RCC 7860 (cell line): ENCODE measurements at places on chromosomes 2 and 18.

DNA sequence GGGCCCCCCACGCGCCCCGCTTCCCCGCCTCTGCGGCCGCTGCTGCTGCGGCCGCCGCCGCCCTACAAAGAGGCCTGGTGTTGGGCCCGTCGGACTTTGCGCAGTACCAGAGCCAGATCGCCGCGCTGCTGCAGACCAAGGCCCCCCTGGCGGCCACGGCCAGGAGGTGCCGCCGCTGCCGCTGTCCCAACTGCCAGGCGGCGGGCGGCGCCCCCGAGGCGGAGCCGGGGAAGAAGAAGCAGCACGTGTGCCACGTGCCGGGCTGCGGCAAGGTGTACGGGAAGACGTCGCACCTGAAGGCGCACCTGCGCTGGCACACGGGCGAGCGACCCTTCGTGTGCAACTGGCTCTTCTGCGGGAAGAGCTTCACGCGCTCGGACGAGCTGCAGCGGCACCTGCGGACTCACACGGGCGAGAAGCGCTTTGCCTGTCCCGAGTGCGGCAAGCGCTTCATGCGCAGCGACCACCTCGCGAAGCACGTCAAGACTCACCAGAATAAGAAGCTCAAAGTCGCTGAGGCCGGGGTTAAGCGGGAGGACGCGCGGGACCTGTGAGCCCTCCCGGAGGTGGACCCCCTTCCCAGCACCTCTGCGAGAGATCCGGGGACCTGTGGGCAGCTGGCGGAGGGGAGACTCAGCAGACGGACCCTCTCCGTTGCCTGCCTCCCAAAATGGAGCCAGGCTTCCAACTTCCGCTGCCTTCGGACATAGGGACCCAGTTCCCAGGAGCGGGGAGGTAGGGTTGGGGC is 1.9 kb downstream of the SP5 start:
- no peak for DNase-seq

GRCh38 chr2:189309331-189309730 is 129.8 kb upstream of the COL5A2 start:
- no peak for DNase-seq

DNA sequence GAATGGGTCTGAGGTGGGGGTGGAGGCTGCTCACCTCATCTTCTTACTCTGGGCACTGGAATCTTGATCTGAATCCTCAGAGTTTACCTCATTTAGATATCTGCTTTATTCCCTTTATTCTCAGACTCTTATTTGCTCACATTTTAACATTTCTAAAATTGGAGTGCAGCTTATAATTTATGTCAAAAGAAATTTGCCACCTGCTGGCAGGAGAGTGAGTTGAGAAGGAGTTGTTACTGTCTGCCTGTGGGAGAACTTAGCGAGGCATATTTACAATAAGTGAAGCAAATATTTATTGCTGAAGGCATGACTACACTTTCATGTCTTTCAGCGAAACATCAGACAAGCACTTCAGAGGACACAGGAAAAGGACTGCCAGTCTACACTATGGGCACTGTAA is 16.4 kb upstream of the KIAA2012 start:
- DNase-seq, result no peak

DNA sequence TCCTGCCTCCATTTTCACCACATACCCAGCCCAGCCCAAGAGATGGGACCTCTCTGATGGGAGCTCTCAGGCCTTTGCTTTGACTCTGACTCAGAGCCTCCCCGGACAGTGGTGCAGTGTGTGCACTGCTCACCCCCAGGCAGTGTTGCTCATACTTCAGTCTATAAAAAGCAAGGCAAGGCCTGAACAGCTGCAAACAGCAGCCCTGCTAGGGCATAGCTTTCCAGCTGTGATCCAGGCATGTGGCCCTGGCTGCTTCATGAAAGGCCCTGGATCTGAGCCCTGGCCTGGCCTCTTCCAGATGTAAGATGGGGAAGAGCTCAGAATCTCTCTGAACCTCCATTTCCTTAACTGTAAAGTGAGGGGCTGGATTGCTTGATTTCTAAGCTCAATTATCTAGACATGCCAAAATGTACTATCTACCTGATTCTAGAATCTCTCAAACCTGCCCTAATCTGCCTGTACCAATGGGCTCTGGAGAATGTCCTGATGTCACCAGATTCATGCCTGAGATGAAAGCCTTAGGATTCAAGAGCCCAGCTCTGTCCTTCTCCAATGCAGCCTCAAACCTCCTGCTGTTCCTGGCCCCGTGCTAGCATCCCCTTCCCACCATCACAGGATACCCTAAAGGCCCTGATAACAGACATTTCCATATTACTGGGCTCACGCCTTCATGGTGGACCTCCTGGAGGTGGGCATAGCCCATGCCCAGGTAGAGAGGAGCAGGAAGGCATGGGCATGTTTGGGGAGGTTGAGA is 206.9 kb downstream of the ARL4C start:
- DNase-seq, result peak; percentile 77

DNA sequence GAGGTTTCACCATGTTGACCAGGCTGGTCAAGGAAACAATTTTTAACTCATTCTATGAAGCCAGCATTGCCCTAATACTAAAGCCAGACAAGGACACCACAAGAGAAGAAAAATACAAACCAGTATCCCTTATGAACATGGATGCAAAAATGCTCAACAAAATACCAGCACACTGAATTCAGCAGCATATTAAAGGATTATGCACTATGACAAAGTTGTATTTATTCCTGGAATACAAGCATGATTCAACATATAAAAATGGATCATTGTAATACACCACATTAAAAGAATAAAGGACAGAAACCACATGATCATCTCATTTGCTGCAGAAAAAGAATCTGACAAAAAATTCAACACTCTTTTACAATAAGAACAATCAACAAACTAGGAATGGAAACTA is 138.7 kb downstream of the RAB3GAP1 start:
- DNase-seq, result no peak

DNA sequence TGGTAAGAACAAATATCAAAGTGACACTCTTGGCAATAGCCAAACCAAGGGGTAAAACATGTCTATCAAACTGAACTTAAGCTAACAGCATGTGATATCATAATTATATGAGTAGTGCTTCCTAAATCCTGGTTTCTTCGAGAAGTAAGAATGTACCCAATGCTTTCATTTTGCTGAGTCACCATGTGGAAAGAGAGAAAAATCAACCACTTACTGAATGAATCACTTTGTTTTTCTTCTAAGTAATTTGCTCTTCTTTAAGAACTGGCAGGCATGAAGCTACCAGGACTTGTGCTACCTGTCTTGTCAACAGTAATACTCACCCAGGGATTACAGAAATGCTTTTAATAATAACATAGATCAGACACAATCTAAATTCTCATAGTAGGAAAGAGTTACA is 19.0 kb upstream of the DUSP19 start:
- DNase-seq, result peak; percentile 74

DNA sequence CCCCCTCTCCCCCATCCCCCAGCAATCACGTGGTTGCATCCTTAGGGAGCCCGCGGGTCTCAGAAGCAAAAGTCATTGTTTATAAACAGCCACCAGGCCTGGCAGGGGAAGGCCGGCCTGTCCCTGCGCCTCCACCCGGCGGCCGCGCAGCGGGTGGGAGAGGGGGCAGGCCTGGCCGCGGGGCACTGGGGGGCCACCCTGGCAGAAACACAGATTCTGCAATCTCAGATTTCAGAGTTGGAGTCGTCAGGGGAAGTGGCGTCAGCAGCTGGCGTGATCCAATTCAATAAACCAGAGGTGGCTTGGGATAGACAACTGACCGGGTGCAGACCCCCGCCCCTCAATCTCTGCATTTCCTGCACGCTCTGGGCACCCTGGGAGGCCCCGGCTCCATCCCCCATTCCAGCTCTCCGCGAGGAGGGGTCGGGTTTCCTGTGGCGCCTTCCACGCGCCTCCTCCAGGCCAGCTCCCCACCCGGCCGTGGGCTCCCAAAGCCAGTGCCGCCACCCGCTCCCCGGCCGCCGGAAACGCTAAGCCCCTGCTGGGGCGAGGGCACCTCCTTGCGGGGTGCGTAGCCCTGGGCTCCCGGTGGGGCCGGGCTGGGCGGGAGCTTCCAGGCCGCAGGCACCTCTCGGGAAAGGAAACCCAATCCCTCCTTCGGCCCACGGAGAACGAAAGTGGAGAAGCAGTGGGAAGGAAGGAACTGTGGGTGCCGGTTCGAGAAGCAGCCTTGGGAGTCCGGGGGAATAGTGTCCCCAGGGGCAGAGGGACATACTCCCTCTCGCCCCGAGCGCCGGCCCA is 1.1 kb downstream of the BIN1 start:
- DNase-seq, result no peak

- no peak for DNase-seq
Measured at GRCh38 chr2:66236816-66237802, 197.8 kb upstream of the MEIS1 start.

DNA sequence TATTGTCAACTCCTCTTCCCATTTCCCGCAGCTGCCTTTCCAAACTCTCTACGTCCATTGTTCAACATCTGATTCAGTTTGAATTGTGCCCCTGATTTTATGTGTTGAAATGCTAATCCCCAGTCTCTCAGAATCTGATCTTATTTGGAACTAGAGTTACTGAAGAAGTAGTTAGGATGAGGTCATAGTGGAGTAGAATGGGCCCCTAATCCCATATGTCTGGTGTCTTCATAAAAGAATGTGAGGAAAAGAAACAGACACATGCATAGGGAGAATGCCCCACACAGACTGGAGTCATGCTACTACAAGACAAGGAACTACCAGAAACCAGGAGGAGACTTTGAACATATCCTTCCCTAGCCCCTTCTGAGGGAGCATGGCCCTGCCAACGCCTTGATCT is 99.2 kb downstream of the LRP1B start:
- DNase-seq, result no peak

GRCh38 chr2:106018141-106018540 is 176.0 kb downstream of the UXS1 start:
- DNase-seq, result no peak

DNA sequence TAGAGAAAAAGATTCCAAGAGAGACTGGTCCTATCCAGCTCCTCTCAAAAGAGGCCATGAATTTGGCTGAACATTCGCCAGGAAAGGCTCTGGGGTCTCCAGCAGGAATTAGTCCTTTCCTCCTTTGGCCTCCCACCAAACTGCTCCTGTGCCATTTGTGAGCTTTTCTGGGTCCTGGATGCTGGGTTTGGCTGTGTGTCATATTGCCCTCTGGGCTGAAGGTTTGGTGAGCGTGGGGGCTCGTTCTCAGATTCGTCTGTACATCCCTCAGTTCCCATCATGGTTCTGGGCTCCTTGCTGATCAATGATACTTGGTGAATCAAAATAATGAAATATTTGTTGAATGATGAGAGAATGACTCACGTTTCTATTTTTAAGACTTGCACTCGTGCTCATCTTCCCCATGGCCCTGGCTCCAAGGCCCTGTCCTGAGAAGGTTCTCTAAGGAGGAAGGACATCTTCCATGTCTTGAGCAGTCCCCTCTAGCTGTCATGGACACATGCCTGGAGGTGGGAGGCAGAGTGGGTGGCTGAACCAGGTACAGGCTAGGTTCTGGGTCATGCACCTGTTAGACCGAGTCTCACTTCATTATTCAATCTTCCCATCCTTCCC is 47.8 kb upstream of the RHOB start:
- no peak for DNase-seq

- no peak for DNase-seq
Measured at GRCh38 chr2:28046921-28047320, 156.4 kb downstream of the BABAM2 start.

DNA sequence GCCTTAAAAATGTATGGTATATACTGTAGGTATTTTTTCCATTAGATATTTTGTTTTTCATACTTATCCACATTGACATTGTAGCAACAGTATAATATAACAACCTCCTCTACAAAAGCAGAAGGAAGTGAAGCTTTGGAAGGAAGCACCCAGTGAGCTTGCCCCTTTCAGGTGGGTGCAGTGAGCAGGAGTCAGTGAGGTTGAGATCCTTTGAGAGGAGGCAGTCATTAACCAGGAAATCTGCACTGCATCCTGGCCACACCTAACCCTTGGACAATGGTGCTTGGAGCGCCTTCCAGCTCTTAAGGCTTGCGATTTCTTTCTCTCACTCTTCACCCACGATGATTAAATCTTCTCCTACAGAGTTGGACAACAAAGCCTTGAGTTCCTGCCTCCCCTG is 13.9 kb downstream of the IL37 start:
- DNase-seq, result no peak

- no peak for DNase-seq
Measured at GRCh38 chr18:78859686-78860085, 119.9 kb upstream of the SALL3 start.

DNA sequence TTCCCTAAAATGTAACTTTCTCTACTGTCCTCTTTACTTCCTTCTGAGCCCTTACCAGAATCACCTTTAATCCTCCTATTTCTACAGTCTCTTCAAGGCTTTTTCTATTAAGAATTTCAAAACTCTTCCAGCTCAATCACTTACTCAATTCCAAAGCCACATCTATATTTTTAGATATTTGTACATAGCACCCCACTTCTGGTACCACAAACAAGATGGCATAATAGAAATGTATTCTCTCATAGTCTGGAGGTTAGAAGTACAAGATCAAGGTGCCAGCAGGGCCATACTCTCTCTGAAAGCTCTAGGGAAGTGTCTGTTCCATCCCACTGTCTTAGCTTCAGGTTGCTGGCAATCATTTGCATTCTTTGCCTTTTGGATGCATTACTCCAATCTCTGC is 11.1 kb downstream of the ZSCAN30 start:
- no peak for DNase-seq

GRCh38 chr2:26735883-26736588 is 28.0 kb upstream of the SLC35F6 start:
- DNase-seq, result no peak

DNA sequence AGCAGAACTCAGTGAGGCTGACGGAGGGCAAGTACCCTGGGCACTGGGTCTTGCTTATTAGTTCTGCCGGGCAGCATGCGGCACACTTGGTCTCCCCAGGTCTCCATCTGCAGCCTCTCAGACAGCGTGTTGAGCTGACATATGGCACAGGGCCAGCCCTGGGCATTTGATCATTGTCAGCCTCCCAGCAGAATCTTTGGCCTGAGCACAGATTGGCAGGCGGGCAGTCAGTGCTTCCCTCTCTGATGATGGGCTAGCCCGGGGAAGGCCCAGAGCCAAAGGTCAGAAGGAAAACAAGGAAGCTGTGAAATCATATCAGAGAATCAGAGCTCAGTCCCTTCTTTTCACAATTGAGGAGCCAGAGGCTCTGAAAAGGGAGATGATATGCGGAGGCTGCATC is 150.1 kb upstream of the LRRTM1 start:
- DNase-seq, result no peak

- no peak for DNase-seq
Measured at GRCh38 chr2:3423492-3424170, 44.1 kb downstream of the TRAPPC12 start.

DNA sequence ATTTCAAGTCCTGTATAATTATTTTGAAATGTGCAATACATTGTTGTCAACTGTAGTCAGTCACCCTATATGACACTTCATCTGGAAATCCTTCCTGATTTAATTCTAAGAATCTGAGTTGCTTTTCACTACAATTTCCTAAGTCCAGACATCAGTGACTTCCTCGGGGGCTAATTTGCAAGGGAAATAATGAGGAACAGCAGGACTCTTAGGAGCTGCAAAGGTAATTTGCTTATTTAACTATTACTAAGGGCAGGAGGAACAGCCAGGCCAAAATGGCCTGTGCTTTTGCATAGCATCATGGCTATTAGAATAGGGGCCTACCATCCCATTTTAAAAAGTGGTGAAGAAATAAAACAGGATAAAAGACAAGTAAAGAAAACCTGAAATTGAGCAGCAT is 178.8 kb downstream of the MC4R start:
- no peak for DNase-seq

- DNase-seq, result no peak
Measured at GRCh38 chr2:20429528-20429927, 17.3 kb upstream of the RHOB start.

GRCh38 chr18:61851940-61852451 is 40.8 kb downstream of the RNF152 start:
- DNase-seq, result no peak
